Karpas-422 (cell line): ENCODE measurements at places on chromosomes 12 and 14. TPM values are rescaled to one million over a fixed set of nuclear protein-coding genes. Genes with fewer than 3 reads are reported as not detected.
A peak's percentile ranks its signal among the peaks of the same experiment; 100 is the strongest.

DNA sequence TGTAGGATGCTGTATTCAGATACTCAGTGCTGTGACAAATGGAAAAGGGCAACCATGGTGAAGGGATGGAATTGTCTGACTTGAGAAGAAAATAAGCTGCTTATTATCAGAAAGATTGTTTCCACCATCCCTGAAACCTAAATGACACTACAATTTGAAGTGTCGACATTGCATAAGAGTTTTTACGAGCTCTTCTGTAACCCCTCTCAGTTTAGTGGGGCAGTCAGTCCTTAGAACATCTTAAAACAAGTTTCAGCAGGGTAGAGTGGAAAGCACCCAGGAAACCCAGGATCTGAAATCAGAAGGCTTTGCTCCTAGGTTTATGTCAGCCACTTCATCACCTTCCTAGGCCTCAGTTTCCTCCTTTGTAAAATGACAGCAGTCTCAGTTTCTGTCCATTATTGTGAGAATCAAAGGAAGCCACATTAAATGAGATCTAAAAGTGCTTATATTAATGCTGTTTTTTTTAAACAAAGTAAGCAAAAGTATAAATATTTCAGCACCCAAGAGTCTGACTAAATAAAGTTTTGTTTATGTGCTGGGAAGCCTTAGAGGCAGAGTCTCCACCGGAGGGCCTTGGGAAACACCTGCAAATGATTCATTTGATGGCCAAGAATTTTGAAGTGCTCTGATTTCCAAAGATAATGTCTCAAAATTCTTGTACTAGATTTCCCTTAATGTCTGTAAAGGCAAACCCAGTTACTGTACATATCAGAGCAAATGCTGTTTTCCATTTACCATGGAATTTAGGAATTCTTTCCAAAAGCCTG lies 1.8 kb downstream of the IFT43 start:
- no peak for DNase-seq

- no peak for DNase-seq
These were observed 103.5 kb downstream of the FGD4 start for GRCh38 chr12:32502693-32503502.

GRCh38 chr14:49957089-49957852 lies 64.4 kb downstream of the ARF6 start:
- no peak for DNase-seq

DNA sequence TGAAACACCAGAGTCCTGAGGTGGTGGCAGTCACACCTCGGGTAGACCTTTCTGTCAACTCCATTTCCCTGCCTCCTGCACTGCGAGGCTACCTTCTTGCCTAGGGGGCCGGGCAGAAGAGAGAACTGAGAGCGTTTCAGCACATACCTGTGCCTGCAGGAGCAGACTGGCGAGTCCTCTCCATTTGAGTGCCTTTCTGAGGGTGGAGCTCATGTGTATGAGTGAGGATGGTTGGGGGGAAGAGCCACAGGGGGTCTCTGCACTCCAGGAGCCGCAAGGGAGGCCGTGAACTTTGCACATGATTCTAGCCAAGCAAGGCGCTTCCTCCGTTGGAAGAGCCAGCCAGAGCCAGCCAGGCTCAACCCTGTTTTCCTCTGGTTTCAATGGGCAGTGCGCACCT lies 31.0 kb upstream of the CCND2 start:
- DNase-seq: no peak

- no peak for DNase-seq
These were observed 2.1 kb upstream of the MAGOHB start for GRCh38 chr12:10615532-10615931.

DNA sequence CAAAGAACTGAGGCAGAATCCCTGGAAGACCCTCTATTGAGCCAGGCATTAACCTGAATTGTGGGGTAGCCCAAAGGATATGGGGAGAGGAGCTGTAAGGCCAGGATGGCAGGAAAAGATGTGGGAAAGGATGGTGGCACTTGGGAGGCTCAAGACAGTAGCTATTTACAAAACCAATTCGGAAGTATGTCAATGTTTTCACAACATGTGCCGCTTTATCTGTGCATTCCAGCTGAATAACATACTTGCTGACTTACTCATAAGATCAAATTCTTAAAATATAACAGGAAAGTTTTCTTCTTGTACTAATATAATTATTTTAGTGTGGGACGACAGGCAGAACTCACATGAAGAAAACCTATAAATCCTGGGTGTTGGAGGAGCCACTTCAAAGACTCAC lies 10.6 kb downstream of the BBS10 start:
- no peak for DNase-seq

- no peak for DNase-seq
These were observed 28.2 kb downstream of the WBP11 start for GRCh38 chr12:14774906-14775635.

DNA sequence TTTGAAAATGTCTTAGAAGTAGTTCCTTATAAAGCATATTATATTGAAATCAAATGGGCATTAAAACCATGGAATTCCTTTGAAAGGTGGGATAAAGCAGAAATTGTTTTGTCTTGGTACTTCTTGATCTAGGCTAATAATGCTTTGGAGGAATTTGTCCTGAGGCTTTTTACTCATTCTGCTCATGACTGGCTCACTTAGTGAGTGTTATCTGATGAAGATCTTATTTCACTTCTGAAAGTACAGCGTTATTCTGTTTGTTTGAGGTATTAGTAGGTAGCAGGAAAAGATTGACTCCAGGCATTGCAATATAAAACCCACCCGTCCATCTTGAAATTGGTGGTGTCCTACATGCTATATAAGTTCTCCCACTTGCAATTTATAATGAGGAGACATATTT lies 5.5 kb downstream of the C12orf71 start:
- no peak for DNase-seq

- no peak for DNase-seq
These were observed 1054.3 kb downstream of the VRK1 start for GRCh38 chr14:97851428-97851995.

DNA sequence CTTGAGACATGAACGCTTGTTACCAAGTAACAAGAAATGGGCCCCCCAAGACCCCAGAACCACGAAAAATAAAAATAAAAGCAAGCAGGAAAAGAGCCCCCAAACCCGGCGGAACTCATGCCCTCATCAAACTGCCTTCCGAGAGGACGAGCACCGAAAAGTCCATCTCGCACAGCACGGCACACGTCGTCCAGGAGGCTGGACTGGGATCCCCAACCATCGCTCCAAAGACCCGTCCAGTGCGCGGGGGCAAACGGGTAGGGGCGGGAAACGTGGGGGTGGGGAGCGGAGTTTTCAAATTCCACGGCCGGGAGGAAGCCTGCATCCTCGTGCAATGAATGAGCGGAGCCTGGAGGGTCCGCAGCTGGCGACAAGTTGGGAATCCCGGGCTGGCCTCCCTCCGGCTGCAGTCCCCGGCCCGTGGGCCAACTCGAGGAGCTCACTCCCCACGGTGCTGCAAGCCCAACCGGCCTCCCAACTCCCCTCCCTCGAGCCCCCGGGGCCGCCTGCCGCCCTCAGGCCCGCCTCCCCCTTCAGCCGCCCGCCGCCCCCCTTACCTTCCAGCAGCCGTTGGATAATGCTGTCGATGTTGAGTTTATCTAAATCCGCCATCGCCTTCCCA lies 484 bp downstream of the PPP1CC start:
- peak; percentile 63 for DNase-seq

GRCh38 chr12:31958569-31959160 lies 550 bp upstream of the RESF1 start:
- DNase-seq: no peak

DNA sequence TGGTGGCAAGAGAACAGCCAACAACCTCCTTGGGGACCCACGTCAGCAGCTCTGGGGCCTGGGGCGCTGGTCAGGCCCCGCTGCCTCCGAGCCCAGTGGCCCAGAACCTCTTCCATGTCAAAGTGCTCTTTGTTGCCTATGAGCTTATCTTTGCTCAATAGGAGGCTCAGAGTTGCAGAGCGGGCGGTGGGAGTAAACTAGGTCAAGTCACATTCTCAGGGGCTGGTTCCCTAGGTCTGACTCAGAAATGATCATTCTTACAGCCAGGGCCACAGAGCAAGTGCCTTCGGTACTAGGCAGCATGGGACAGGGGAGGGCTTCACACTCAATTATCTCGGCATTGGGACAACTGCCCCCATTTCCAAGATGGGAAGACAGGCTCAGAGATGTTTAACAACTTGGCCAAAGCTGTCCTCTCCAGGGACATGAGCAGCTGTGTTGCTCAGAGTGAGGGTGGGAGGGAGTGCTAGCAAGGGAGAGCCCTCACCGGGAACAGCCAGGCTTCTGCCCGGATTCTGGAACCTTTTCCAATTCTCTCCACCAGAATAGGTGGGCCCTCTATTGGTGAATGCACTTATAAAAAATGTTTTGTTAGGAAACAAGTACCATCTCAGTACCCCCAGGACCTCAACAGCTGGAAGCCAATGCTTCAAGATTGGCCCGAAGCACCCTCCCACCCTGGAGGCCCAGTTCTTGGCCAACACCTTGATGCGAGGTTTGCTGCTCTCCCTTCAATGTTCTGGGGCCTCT lies 11.9 kb downstream of the SLC25A29 start:
- DNase-seq: peak; percentile 83

- DNase-seq: no peak
These were observed 169.9 kb downstream of the TSPAN9 start for GRCh38 chr12:3247077-3247476.

DNA sequence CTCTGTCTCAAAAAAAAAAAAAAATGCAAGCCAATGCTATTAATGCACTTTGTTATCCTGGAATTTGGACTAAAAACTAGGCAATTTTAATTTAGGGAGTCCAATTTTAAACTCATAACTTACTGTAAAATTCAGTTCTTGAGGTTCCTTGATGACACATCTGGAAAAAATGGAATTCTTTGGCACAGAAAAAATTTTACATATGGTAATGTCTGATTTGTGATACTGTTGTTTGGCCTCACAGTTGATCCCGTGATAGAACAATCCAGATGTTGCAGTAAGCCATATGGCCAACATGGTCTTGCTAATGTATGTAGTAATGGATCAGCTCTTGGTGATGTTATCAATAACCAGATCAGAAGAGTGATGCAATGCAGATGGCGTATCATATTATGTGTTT lies 1089.8 kb downstream of the FLRT2 start:
- DNase-seq: no peak

- no peak for DNase-seq
These were observed 39.1 kb downstream of the ADCK1 start for GRCh38 chr14:77838831-77839511.

- peak; percentile 45 for DNase-seq
These were observed 11.8 kb downstream of the P2RX7 start for GRCh38 chr12:121144416-121144914.

DNA sequence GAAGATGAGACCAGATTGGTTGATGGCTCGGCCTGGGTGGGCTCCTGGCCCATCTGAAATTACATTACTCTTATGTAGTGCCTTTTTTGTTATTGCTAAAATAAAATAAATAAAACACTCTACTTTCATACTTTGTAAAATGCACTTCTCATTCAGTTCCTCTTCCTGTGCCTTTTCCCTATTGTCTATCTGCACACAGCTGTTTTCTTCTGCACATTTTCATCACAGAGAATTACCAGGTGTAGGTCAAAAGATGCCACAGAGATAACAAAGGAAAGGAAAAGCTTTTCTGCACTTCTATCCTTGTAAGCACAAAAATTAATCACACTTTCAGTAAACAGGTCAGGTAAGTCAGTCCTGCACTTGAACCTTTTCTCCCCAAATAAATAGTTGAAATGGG lies 265.1 kb downstream of the BTG1 start:
- DNase-seq: no peak

GRCh38 chr12:388541-389141 lies 479 bp downstream of the KDM5A start:
- peak; percentile 76 for DNase-seq

GRCh38 chr12:24678436-24678835 lies 270.5 kb downstream of the BCAT1 start:
- DNase-seq: no peak

GRCh38 chr12:71610031-71610795 lies 53.4 kb downstream of the ZFC3H1 start:
- no peak for DNase-seq

DNA sequence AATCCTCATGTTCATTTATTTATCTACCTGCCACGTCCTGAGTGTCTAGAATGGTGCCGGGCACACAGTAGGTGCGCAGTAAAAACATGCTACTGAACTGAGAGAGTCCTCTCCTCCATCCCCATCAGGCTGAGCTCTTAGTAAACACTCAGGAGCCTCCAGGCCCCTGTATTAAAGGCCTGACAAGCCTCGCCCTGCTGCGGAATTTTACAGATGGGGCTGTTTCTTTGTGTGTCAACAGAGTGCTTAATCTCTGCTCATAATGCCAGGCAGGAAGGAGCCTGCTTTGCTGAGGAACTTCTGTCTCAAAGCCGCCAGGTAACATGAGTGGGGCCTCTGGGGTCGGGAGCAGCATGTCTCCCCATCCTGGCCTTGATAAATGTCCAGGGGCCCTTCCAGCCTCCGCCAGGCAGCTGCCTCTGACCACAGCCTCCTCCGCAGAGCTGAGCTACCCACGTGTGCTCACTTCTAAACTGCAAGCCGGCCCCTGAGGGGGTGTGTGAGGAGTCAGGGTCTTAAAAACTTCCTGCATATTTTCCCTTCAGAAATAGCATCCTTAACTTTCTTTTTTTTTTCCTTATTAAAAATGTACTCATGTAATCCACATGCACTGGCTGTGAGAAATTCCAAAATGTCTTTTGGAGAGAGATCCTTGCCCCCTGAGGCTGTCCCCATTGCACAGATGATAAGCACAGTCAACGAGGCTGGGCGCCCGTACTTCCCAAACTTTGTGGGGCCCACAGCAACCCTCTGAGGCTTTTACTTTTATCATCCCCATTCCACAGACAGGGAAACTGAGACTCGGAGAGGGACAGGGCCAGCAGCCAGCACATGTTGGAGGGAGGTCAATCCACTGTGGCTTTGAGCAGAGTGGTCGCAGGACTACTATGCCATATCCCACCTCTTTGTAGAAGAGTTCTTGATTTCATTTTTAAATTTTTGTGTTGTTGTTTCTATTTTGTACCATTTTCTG lies 116.0 kb upstream of the NCOR2 start:
- DNase-seq: no peak

GRCh38 chr12:50309950-50310349 lies 26.6 kb upstream of the LIMA1 start:
- DNase-seq: no peak

GRCh38 chr12:122999196-122999946 lies 18.9 kb downstream of the ARL6IP4 start:
- DNase-seq: no peak

- peak; percentile 93 for DNase-seq
These were observed 1264.0 kb downstream of the TMEM121 start for GRCh38 chr14:106790189-106791036.

The NINJ2 gene
- 1.8 and 2.4 TPM in 2 replicates for total RNA-seq

The GRIN2B gene
- total RNA-seq: 1.3 and 2.0 TPM in 2 replicates

The INSM2 gene
- total RNA-seq: 0.22 and 0.32 TPM in 2 replicates

The ERP27 gene
- 0.18 and 0.60 TPM in 2 replicates for total RNA-seq

The SIX6 gene
- not detected in 2 replicates for total RNA-seq

The TDG gene
- 28.0 and 38.9 TPM in 2 replicates for total RNA-seq

The IRAK3 gene
- not detected in 2 replicates for total RNA-seq

The FOXG1 gene
- total RNA-seq: not detected in 2 replicates

The FAM181A gene
- total RNA-seq: not detected in 2 replicates

The WDR89 gene
- 20.1 and 34.4 TPM in 2 replicates for total RNA-seq

The ZC2HC1C gene
- 1.1 and 2.9 TPM in 2 replicates for total RNA-seq

The MUCL1 gene
- total RNA-seq: not detected in 2 replicates

The KLHL33 gene
- total RNA-seq: not detected in 2 replicates

The GLIPR1L2 gene
- total RNA-seq: 0.07 TPM in 1 of 2 replicates, not detected in the other
